Activated CD4-positive, alpha-beta T cell treated with anti-CD3 and anti-CD28 coated beads, Interleukin-2, amount 10 ng/mL, durations not matched to agents 24 days and 14 days (primary cell): ENCODE measurements at places on chromosomes 2 and 18.

- DNase-seq, result peak; percentile 73
Measured at GRCh38 chr18:44895176-44895798, 214.6 kb downstream of the SETBP1 start.

DNA sequence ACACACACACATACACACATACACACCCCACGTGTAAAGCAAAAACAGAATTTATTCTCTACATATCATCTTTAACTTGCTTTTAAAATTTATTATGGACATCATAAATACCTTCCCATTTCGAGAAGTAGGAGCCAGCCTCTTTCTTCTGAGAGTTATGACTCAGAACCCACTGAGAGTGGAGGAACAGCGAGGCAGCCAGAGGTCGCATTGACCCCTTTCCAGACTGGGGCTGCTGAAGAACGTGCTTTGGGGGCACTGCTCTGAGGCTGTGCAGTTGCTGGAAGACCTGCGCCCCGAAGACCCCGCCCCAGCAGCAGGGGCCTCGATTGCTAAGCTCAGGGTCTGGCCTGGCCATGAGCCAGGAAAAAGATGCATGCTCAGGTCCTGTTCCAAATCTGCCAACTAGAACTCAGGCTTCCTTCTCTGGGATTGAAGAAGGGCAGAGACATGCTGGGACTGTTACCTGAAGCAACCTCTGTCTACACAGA is 133.8 kb upstream of the TWIST2 start:
- peak; percentile 13 for DNase-seq

DNA sequence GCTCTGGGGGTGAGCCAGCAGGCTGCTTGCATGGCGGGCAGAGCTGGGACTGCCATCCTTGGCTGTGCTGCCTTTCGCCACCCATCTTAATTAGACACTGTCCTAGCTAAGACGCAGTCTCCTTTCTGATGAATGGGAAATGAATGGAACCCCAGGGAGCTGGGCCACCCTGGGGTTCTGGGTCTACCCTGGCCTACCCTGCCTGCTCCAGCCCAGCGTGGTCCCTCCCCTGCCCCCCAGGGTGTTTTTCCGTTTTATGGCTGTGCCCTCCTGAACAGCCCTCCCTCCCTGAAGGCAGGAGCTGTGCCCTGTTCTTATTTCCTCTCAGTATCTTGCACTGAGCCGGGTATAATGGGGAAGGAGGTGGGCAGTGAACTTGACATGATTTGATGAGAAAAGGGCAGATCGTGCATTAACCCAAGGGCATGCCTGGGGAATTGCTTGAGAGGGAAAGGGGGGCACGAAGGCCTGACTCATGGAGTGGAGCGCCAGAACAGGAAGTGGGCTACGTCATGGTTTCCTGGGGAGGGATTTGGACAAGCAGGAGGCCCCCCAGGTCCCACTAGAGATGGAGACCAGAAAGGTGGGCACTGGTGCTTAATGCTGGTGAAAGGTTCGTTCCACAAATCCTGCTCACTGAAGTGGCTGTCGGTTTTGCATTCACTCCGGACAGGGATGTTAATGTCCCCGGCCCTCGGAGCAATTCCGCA is 165.0 kb downstream of the KLHL29 start:
- DNase-seq, result no peak

DNA sequence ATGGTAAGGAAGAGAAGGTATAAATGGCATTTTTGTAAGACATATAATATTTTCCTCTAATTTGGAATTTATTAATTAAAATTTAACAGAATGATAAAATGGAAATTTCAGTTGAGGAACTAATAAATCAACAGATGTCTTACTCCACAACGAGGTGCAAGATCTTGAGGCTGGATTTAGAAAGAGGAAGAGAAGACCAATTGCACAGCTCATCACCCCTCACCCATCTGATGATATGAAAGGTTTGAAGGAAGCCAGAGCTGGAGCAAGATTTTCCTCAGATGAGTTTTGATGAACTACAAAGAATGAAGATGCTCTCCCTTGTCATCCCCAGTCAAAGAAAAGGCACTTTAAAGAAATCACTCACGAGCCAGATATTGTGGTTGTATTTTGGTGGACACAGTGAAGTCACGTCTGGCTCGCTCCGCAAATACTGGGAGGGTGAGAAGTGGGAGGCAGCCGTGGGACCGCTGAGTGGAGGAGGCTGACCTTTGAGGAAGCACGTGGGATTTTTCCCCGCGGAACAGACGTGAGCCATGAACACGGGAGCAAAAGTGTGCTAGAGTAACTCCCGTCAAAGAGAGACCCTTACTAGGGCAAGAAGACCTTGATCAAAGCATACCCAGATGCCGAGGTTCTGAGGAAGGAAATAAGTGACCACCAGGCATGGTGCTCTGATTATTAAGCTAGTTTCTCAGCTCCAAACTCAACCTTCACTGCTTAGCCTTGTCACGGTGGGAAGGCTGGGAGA is 511.4 kb downstream of the RNF144A start:
- DNase-seq, result peak; percentile 57

DNA sequence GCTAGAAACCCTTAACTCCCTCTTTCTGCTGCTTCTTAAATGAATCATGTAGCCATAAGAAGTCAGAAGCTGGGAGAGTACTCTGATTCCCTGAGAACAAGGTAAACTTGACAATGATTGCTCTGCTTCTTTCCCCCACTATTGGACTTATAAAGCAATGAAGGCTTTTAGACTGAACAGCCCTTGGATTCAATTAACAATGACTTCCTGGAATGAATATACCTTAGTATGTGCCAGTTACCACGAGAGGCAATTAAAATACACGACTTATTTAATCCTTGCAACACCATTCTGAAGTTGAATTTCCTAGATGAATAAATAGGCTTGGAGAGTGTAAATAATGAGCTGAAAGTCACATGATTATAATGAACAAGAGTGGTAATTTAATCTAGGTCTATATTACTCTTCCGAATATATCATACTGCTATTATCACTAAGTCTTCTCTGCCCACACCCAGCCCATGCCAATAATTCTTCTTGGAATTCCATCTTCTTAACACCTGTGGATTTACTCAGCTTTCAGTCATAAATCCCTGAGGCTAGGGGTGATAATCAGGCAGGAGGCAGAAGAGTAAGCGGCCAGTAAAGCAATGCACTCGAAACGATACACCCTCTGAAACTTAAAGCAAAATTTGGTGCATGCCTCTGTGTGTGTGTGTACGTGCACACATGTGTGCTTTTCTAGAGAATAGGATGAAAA is 170.2 kb downstream of the ATAD2B start:
- no peak for DNase-seq

- no peak for DNase-seq
Measured at GRCh38 chr2:15299904-15300520, 261.1 kb downstream of the NBAS start.

DNA sequence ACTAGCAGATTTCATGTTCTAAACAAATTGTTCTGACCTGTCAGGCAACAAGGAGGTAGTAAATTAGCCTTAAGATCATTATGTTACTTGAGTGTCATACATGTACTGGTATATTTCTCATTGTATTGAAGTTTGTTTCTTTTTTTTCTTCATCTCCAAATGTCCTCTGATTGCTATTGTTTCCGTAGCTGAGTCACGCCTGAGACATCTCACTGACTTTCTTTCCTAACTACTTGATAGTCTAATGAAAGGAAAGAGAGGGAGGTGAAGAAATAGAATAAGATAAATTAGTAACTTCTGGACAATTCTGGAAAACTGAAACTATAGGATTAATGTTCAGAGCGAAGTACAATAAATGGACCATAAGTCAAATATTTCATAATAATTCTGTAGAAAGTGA is 1049.9 kb downstream of the TSN start:
- no peak for DNase-seq

DNA sequence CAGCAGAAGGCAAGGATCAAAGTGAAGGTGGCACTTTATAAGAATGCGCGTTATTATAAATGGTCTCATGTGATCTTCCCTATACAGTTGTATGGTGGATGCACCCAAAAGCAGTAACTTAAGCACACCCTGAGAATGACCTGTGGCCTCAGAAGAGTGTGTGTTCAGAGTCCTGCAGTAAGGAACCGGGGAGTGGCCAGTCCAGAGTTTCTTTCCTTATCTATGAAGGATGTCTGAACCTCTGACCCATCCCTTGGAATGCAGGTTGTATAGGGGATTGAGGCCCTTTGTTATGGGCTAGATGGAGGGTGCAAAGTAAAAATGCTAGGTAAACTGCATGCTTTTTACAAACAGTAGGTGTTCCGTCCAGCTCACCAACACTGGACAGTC is 43.6 kb upstream of the ANKRD44 start:
- DNase-seq, result no peak

DNA sequence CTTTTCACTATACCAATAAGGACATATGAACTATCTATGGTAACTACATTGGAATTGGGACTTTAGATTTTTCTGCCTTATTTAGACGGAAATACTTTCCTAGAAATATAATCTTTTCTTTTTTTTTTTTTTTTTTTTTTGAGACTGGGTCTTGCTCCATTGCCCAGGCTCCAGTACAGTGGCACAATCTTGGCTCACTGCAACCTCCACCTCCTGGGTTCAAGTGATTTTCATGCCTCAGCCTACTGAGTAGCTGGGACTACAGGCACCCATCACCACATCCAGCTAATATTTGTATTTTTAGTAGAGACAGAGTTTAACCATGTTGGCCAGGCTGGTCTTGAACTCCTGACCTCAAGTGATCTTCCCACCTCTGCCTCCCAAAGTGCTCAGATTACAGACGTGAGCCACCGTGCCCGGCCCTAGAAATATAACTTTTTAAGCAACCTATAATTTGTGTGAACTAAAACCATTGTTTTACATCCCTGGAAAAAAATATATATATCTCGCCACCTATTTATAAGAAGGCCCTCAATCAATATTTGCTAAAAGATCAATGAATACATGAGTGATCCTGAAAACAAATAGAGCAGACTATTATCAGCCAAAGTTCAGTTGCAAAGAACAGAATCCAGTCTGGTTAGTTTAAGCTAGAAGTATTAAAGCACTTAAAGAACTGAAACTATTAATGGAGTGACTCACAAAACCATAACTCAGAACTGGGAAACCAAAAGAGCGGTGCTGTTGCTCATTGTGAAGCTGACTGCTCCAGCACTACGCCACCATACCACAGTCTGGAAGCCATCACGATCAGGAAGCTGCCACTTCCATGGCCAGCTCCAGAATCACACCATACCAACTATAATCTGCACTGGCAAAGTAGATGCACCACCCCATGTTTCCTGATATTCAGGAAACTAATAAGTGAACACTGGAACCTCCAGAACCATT is 8.4 kb upstream of the HNRNPLL start:
- no peak for DNase-seq

DNA sequence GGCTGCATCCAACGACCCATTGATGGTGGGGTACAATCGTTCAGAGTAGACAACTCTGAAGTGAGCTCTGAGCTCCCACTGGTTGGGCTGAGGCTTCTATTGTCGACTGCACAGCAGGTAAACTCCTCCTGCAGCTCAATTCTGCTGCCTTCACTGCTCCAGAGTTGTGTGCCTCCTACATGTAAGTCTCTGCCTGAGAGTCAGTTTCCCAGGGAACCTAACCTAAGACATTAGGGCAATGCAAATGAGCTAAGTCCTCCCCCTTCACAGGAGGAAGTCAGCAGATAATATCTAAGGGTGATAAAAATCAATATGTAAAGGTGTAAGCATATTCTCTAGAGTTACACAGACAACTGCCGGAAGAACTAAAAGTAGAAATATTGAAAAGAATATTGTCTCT is 22.5 kb upstream of the ACYP2 start:
- DNase-seq, result no peak

- DNase-seq, result no peak
Measured at GRCh38 chr2:28981620-28982376, 700 bp downstream of the TOGARAM2 start.

GRCh38 chr2:43307046-43307445 is 80.6 kb upstream of the ZFP36L2 start:
- DNase-seq, result no peak

DNA sequence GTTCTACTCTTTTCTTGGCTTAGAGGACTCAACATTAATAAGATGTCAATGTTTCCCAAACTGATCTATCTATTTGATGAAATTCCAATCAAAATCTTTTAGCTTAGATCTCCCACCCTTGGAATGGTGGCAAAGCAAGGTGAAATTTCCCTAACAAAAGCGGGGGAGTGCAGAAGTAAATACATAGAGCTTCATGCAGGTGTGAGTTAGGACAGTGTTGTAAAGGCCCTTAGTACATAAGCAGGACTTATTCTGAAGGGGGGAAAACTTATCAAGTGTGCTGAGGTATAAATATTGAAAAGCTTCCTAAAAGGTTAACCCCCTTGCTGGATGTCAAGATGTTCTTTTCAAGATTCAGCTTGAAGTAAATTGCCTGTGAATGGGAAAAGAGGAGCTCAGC is 608.6 kb upstream of the CELF4 start:
- no peak for DNase-seq

DNA sequence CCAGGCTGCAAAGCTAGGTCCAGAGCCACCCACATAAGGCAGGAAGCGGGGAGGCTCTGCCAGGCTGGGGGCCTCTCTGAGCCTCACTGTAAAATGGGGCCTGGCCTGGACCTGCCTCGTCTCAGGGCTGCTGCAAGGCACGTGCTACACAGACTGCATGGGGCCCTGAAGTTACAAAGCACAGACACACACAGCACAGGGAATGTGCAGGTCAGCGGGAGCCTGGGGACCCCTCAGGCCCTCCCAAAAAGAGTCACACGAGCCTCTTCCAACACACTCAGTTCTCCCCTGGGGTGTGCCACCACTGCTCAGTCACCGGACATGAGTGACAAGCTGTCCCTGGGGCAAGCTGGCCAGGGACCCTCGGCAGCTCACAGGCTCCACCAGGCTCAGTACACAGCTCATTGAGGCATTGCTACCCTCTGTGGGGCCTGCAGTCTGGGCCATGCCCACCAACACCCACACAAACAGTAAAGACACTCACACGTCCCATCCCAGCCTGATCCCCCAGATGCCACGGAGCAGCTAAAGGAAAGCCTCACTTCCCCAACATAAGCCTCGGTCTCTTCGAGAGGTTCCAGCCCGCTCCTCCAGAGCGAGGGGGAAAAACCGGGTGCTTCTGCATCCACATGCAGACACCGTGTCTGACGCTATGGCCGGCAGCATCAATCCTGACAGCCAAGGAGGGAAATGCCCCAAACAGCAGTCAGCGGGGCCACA is 33.7 kb downstream of the BOK start:
- DNase-seq, result no peak

DNA sequence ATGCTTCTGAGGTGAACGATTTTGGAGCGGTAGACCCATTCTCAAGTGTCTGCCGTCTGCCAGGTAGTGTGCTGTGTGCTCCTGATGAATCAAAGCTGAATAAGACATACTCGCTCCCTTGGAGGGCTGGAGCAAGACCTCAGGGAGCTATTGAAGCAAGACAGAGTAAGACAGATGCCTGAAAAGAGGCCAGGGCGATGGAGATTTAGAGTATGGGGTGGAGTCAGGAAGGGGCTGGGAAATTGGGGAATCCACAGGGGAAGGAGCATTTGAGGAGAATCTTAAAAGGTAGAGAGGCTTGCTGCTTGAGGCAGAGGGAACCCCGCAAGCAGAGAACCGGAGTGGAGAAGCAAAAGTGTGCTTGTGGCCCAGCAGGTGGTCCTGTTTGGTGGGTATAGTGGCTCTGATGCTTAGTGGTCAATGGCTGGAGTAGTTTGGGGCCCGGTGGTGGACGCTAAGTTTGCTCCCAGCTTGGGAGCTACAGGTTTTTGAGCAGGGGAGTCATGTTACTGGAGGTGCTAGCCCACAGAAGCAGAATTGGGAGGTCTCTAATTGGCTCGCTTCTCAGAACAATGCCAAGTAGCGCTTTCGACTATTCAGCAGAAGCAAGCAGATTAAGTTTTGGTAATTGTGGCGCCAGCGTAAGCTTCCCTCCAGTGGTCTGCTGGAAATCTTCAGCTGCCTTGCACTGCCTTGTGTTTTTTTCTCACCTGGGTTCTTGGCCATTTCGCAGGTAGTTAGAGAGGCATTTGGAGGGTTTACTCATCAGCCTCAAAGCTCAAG is 2.0 kb downstream of the CNNM4 start:
- DNase-seq, result peak; percentile 70
